ENCODE measurements at places on chromosomes 4 and X.

- no peak for DNase-seq
Observed at GRCh38 chrX:133468051-133468450, 52.8 kb upstream of the GPC4 start.

- DNase-seq, result no peak
Observed at GRCh38 chrX:151711787-151712186, 4.0 kb upstream of the FATE1 start.

GRCh38 chr4:99219072-99219471, at the start of gene ADH6:
TSS of gene ADH6 (minus strand) at chr4:99219246. CDS start at chr4:99219152, 94 bp downstream.
- no peak for DNase-seq

GRCh38 chr4:2272026-2272827, 10.3 kb upstream of the MXD4 start:
- DNase-seq, result no peak

Data from GM04504 (cell line).